ENCODE measurements at places on chromosomes 3 and 15. TPM values are rescaled to one million over a fixed set of nuclear protein-coding genes. Genes with fewer than 3 reads are reported as not detected.
A peak's percentile ranks its signal among the peaks of the same experiment; 100 is the strongest.

SLC9A9 gene
- total RNA-seq, result 28.8 TPM

GRCh38 chr15:45690581-45691260 is 55.9 kb downstream of the SQOR start:
- DNase-seq, result no peak

DNA sequence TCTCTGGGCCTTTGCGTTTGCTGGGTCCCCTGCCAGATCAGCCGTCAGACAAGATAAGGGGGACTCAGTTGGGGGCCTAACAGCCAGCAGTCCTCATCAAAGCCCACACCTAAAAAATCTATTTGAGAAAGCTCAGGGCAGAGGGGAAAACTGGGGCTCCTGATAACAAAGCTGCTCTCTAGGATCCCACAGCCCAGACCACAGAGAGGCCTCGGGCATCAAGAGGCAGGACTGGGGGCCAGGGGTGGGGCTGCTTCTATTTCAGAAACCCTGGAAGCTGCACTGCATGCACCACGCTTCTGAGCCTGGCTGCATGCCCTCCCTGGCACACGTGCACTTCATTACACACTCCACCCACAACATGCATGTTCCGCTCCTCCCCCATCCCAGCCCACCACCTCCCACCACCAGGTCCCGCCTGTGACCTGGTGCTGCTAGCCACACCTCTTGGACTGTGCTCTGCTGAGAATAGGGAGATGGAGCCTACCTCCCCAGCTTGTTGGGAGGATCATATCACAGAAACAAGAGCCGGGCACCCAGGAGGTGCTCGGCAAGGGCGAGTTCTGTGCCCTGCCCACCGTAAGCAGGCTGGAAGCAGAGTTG is 26.6 kb downstream of the FBLN2 start:
- peak; percentile 75 for DNase-seq

DNA sequence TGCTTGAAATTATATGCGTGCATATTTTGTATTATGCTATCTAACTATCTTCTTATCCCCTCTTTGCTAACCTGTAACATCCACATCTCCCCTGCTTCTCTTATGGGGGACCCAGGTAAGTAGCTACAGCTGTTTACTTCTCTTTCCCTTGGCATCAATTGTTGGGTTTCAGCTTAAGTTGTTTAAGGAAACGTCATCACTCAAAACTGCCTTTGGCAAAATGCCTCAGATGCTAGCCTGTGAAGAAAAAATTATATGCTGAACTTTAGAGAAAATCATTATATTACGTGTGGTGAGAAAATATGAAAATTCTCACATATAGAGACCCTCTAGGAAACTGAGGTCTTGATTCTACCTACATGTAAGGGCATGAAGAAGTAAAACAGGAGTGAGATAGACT is 447.0 kb upstream of the NECTIN3 start:
- DNase-seq, result no peak
